Thymus (tissue), 14 donors: ENCODE measurements at places on chromosomes 7 and 10.

- no peak for DNase-seq
Observed at GRCh38 chr7:108007261-108007660, 4.3 kb upstream of the LAMB1 start.

- DNase-seq = no peak
Observed at GRCh38 chr7:93054975-93055374, 62.8 kb downstream of the SAMD9 start.

DNA sequence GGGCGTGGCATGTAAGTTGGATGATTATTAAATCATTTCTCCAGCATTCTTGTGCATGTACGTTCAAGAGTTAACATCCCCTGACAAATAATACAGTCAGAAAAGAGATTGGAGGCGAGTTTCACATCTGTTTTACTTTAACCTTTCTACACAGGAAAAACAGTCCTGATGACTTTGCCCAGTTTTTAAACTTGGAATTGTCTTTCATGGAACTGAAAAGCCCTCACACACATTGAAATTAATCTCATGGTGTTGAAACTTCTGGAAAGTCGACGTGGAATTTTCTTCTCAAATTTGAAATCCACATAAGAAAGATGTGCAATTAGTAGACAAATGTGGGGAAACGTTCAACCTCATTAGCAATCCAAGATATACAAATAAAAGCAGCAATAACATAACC is 31.2 kb upstream of the ZNF438 start:
- DNase-seq = no peak

DNA sequence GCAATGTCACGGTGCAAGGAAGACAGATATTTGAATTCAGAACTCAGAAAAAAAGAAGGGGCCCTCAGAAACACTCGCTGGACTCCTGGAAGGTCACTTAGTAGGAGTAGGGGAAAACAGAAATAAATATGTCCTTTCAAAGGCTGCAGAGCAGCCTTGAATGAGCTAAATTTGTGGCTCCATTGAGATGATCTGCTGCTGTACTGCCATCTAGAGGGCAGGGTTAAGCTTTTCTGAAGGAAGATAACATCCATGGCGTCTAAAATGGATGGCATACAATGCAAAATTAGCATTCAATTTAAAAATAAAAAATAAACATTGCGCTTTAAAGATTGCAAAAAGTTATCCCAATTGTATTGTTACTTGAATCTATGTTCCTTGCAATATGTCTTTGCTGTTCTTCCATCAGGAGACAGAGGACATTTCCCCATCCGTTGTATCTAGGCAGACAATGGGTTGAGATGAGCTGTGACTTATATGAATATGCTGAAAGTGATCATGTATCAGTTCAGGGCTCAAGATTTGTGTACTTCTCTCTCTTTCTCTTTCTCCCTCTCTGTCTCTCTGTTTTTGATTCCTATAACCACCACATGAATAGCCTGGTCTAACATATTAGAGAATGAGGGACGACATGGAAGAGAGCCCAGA is 642.2 kb downstream of the SH2D4B start:
- no peak for DNase-seq

DNA sequence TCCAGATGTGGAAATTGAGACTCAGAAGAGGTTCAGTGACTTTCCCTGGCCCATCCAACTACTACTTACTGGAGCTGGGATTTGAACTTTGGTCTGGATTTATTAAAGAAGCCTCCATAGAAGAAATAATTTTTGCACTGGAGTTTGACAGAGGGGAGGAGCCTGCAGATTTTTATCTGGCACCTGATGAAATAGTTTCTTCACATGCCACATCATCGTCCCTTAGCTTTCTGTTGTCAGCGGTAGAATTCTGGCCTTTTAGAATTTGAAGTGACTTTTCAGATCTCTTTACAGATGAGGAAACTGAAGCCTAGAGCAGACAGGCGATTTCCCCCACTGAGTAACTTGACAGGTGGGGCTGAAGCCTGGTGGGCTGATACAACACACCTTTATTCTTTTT is 233.5 kb downstream of the LRMDA start:
- DNase-seq = no peak
